CD4-positive, alpha-beta T cell (primary cell): ENCODE measurements at places on chromosomes 2 and 18. TPM values are rescaled to one million over a fixed set of nuclear protein-coding genes. Genes with fewer than 3 reads are reported as not detected.

- DNase-seq: no peak
- H3K36me3 ChIP-seq: no peaks in the 10 kb centered on the region
- H3K4me3 ChIP-seq: no peak overlapping the region
- no peak overlapping the region for H3K27ac ChIP-seq
- H3K4me1 ChIP-seq: no peaks in the 10 kb centered on the region
- no peaks in the 10 kb centered on the region for H3K27me3 ChIP-seq
These were observed 54.4 kb downstream of the CCDC88A start for GRCh38 chr2:55365303-55365702.

GRCh38 chr2:132780651-132781050 is 110.6 kb upstream of the LYPD1 start:
- no peak overlapping the region for H3K4me3 ChIP-seq
- H3K27ac ChIP-seq: no peak overlapping the region
- no peak for DNase-seq
- H3K27me3 ChIP-seq: no peaks in the 10 kb centered on the region
- no peaks in the 10 kb centered on the region for H3K36me3 ChIP-seq

Gene WNT6
- not detected for total RNA-seq

GRCh38 chr2:180647621-180648020 is 332.8 kb upstream of the UBE2E3 start:
- no peak overlapping the region for H3K4me3 ChIP-seq
- H3K36me3 ChIP-seq: no peaks in the 10 kb centered on the region
- H3K27ac ChIP-seq: no peak overlapping the region
- H3K4me1 ChIP-seq: no peaks in the 10 kb centered on the region
- no peaks in the 10 kb centered on the region for H3K27me3 ChIP-seq

Gene CCDC121
- 0.47 TPM for total RNA-seq

Gene VAMP5
- total RNA-seq: 17.2 TPM

- H3K36me3 ChIP-seq: no peaks in the 10 kb centered on the region
- no peak for DNase-seq
- H3K27me3 ChIP-seq: no peaks in the 10 kb centered on the region
- no peak overlapping the region for H3K27ac ChIP-seq
- no peaks in the 10 kb centered on the region for H3K4me1 ChIP-seq
These were observed 59.6 kb upstream of the TMEM163 start for GRCh38 chr2:134778372-134778771.

Gene RAB27B
- total RNA-seq: 2.5 TPM

- H3K27me3 ChIP-seq: no peaks in the 10 kb centered on the region
- DNase-seq: no peak
- H3K4me3 ChIP-seq: no peak overlapping the region
- no peaks in the 10 kb centered on the region for H3K4me1 ChIP-seq
- no peak overlapping the region for H3K27ac ChIP-seq
- no peaks in the 10 kb centered on the region for H3K36me3 ChIP-seq
These were observed 21.9 kb downstream of the GALNT3 start for GRCh38 chr2:165772183-165772582.
